ENCODE measurements at places on chromosomes 7 and 10. TPM values are rescaled to one million over a fixed set of nuclear protein-coding genes. Genes with fewer than 3 reads are reported as not detected.

The SMO gene
- total RNA-seq: 0.22 TPM

The TDRD1 gene
- total RNA-seq: 0.13 TPM

The SNX8 gene
- 42.3 TPM for total RNA-seq

The ZNF316 gene
- total RNA-seq: 26.5 TPM

GRCh38 chr7:82362129-82362706 is 81.4 kb downstream of the CACNA2D1 start:
- DNase-seq: no peak

DNA sequence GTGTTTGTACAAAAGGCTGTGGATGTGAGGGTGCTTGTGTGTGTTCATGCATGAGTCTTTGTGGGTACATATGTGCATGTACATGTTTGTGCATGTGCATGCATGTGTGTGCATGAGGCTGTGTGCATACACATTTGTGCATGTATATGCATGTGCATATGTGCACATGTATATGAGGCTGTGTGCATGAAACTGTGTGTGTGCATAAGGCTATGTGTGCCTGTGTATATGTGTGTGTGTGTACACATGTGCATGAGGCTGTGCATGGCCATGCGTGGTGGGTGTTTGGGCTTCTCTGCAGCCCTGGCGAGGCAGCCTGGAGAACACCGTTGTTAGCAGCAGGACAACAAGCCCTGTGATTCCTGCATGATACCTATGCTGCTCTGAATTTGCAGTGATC is 207.7 kb upstream of the ADCY1 start:
- DNase-seq: no peak

- DNase-seq: no peak
These were observed 71.4 kb downstream of the NEURL1 start for GRCh38 chr10:103564776-103565520.

GRCh38 chr10:62002753-62003152 is 101.3 kb downstream of the ARID5B start:
- DNase-seq: no peak

DNA sequence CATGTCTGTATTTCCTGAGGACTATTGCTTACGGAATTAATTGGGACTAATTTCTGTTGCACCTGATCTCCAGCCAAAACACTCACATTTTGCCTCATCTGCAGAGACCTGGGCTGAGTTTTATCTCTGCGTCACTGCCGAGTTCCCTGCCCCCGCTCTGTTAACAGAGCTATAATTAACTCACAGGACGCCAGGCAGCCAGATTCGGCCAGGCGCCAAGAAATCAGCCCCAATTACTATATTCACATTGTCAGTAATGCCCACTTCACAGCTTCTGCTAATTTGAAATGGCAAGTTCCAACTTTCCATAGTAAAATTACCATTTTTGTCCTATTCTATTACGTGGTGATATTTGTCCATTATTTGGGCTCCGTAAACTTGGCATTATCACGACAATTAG is 130.5 kb downstream of the CUX1 start:
- DNase-seq: no peak

- no peak for DNase-seq
These were observed 284.7 kb upstream of the SHH start for GRCh38 chr7:156096771-156097538.

GRCh38 chr10:133313192-133313591 is 4.5 kb downstream of the ZNF511 start:
- no peak for DNase-seq

DNA sequence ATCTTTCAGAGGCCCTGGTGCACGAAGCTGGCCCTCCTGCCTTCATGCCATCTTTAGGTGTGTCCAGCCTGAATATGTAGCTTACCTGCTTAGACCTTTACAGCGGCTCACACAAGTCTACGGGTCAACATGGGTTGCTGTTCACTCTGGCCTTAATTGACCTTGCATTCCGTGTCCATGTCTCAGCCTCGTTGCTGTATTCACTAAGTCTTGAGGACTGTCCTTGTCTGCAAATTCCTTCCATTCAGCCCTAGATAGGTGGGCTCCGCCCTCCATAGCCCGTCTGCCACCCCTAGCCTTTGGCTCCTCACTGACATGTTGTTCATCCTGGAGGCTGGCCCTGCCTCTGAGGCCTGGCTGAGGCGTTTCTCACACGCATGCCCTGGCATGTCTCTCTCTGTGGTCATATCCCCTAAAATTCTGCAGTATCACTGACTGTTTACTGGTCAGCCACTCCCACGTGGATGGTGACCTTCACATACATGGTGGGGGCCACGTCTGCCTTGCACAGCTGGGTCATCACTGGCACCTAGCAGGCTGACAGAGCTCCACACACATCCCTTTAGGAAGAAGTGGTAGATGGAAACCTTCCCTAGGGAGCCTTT is 394.1 kb upstream of the MKI67 start:
- DNase-seq: no peak
